ENCODE measurements at places on chromosomes 1 and 21. TPM values are rescaled to one million over a fixed set of nuclear protein-coding genes. Genes with fewer than 3 reads are reported as not detected.

GRCh38 chr1:109133002-109133706, 19.2 kb downstream of the ELAPOR1 start:
- H3K27me3 ChIP-seq = no peaks in the 10 kb centered on the region
- no peak for DNase-seq
- no peaks in the 10 kb centered on the region for H3K36me3 ChIP-seq
- no peak overlapping the region for H3K27ac ChIP-seq
- no peaks in the 10 kb centered on the region for H3K4me1 ChIP-seq

DNA sequence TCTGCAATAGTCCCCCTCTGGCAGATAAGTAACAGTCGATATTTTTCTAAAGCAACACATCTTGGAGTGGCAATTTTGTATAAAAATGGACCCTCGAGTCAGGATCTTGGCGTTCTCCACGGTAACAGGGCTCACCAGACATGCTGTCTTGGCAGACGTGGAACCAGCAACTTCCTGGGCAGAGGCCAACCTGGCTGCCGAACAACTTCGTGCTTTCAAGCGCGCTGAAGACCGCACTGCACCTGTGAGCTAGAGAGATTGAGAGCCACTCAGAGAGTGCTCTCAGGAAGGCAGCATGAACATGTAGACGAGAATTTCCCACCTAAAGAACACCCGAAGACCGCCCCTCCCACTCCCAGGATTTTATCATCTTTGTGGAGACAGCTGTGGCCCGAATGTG, 7.3 kb downstream of the C1orf174 start:
- no peaks in the 10 kb centered on the region for H3K27me3 ChIP-seq
- no peak overlapping the region for H3K4me3 ChIP-seq
- DNase-seq = no peak
- no peak overlapping the region for H3K27ac ChIP-seq

SZRD1 gene
- 134 TPM for total RNA-seq

ELF3 gene
- 27.7 TPM for total RNA-seq

DNA sequence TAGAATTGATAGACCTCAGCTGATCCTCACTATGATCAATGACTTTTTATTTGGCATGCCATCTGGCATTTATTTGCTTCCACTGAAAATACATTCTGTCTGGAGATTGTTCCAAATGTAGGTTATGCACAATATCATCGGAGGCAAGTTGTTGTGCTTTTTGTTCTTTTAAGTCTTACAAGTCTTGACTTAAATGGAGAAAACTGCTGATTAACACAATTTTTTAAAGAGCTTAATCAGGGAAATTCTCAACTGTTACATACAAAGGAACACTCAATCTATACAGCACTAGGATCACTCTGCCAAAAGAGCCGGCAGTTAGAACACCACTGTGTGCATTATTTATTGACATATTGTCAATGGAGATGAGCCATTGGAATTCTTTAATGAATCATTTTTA, 19.2 kb downstream of the CYYR1 start:
- no peaks in the 10 kb centered on the region for H3K36me3 ChIP-seq
- H3K27ac ChIP-seq = no peak overlapping the region

LCE2B gene
- not detected for total RNA-seq

GRCh38 chr21:42672699-42673458, 19.5 kb downstream of the PDE9A start:
- peaks cover 5% of the 10 kb centered on the region for H3K4me1 ChIP-seq
- no peak for DNase-seq
- H3K4me3 ChIP-seq = no peak overlapping the region
- no peaks in the 10 kb centered on the region for H3K27me3 ChIP-seq

DNA sequence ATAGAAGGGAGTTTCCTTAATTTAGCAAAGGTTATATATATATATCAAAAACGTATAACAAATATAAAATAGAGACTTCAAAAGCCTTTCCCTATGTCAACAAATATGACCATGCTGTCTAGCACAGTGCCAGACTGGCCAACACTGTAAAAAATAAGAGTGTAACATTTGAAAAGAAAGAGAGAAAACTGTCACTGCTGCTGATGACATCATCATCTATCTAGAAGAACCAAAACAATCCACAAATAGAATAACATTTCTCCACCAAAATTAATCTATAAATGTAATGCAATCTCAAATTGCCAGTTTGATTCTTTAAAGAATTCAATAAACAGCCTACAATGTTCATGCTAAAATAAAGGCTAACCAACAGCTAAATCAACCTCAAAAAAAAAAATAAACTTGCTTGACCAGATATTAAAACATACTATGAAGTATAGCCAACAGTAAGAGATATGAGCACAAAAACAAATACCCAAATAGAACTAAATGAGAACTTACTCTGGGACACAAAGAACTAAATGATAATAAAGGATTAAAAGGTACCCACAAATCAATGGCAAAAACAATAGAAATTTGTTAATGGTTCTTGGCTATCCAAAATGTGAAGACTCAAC, 50.2 kb downstream of the ENAH start:
- H3K27ac ChIP-seq = no peak overlapping the region
- peaks cover 10% of the 10 kb centered on the region for H3K4me1 ChIP-seq

DNA sequence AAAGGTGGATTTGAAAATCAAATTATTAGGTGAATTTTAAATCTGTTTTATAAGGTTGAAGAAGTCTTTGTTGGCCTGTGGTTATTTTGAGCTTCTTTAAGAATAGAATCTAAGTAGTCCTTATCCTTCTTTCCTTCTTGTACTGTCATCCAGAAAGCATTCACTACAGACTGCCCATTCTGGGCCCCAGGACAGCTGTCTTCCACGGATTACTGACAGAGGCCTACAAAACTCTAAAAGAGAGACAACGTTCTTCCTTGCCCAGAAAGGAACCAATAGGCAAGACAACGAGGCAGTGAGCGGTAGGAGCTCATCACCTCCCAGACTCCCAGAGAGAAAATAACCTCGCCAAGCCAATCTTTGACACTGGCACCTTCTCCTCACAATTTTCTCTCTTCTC, 24.4 kb upstream of the PIGC start:
- H3K4me3 ChIP-seq = no peak overlapping the region
- H3K27me3 ChIP-seq = no peaks in the 10 kb centered on the region
- H3K36me3 ChIP-seq = no peaks in the 10 kb centered on the region
- H3K27ac ChIP-seq = no peak overlapping the region
- no peak for DNase-seq
- H3K4me1 ChIP-seq = no peaks in the 10 kb centered on the region

- no peak for DNase-seq
- H3K4me3 ChIP-seq = no peak overlapping the region
- H3K36me3 ChIP-seq = no peaks in the 10 kb centered on the region
- no peaks in the 10 kb centered on the region for H3K27me3 ChIP-seq
Observed at GRCh38 chr1:57003398-57004139, 37.8 kb upstream of the C8B start.

LAPTM5 gene
- total RNA-seq = 16.8 TPM

GRCh38 chr1:151058692-151059091, 730 bp downstream of the CDC42SE1 start:
- no peaks in the 10 kb centered on the region for H3K27me3 ChIP-seq
- H3K4me3 ChIP-seq = peak overlapping the region; percentile 95
- no peaks in the 10 kb centered on the region for H3K36me3 ChIP-seq
- H3K27ac ChIP-seq = peak overlapping the region; percentile 72
- peaks cover 13% of the 10 kb centered on the region for H3K4me1 ChIP-seq

DNA sequence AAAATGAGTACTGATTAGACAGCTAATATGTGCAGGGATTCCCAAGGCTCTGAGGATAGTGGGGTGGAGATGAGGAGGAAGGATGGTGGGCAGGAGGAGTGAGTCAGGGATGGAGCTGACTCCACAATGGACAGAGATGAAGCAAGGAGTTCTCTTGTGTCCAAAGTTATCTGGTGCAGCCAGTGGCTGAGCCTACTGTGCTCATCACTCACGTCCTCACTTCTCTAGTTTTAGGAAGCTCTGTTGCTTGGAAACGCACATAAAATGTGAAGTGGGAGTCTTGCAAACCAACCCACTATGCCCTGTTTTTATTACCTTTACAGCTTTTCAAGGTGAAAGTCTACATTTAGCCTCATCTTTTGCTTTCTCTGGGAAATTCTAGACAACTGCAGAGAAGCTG, 36.5 kb upstream of the SAMD13 start:
- H3K27ac ChIP-seq = no peak overlapping the region
- no peak overlapping the region for H3K4me3 ChIP-seq
- no peaks in the 10 kb centered on the region for H3K4me1 ChIP-seq
- no peaks in the 10 kb centered on the region for H3K27me3 ChIP-seq
- no peak for DNase-seq
- H3K36me3 ChIP-seq = no peaks in the 10 kb centered on the region

DNA sequence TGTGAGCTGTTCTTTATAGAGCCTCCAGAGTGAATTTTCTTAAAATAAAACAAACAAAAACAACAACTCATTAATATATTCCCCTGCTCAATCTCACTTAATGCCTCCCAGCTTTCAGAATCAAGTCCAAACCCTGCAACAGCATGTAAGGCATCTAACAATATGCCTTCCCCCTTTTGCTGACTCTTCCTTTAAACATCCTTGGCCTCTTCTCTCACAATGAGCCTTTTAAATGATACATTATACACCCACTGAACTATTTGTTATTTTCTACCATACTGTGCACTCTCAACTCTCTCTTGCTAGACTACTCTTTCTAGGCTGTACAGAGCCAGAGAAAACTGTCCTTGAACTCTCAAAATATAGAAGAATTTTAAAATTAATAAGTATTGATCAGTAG, 115.2 kb upstream of the SNX7 start:
- no peak overlapping the region for H3K4me3 ChIP-seq
- no peaks in the 10 kb centered on the region for H3K36me3 ChIP-seq
- DNase-seq = no peak
- no peaks in the 10 kb centered on the region for H3K4me1 ChIP-seq

DNA sequence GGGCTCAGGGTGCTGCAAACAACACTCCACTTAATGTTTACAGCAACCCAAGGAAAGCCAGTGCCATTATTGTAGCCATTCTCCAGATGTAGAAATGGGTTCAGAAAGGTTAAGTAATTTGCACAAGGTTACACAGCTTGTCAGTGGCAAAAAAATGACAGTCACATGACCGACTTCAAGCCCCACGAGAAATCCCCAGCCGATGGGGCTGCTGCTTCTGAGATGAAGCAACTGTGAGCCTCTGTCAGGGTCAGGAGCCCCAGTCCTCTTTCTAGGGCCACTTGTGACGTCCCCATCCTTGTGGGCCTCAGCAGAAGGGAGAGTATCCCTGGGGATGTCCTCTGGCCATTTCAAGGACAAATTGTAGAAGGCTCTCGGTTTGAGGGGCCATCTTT, 54.8 kb downstream of the EDN2 start:
- H3K27me3 ChIP-seq = no peaks in the 10 kb centered on the region
- peaks cover 12% of the 10 kb centered on the region for H3K4me1 ChIP-seq
- no peak overlapping the region for H3K27ac ChIP-seq
- no peaks in the 10 kb centered on the region for H3K36me3 ChIP-seq
- no peak for DNase-seq

- H3K27ac ChIP-seq = no peak overlapping the region
- H3K4me1 ChIP-seq = no peaks in the 10 kb centered on the region
Observed at GRCh38 chr21:38413958-38414548, 84.2 kb downstream of the ERG start.

Measured in ovary (tissue), 10 donors.